ENCODE measurements at places on chromosomes 2 and 18.
A peak's percentile ranks its signal among the peaks of the same experiment; 100 is the strongest.

DNA sequence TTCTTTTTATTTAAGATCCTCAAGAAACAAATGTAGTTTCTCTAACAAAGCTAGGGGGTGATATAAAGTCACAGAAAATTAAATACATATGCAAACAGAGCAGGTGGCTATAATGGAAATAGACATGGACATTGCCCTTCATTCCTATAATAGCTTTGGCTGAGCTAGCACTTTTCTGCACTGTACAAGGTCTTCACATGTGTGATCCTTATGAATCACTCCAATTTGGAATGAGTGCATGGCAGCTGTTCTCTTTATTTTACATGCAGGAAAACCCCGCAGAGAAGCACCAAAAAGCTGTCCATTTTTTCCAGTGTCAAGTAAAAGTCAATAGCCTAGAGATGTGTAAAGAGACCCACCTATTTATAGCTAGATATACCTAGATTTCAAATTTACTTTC, 747.4 kb upstream of the SLC8A1 start:
- DNase-seq = no peak

DNA sequence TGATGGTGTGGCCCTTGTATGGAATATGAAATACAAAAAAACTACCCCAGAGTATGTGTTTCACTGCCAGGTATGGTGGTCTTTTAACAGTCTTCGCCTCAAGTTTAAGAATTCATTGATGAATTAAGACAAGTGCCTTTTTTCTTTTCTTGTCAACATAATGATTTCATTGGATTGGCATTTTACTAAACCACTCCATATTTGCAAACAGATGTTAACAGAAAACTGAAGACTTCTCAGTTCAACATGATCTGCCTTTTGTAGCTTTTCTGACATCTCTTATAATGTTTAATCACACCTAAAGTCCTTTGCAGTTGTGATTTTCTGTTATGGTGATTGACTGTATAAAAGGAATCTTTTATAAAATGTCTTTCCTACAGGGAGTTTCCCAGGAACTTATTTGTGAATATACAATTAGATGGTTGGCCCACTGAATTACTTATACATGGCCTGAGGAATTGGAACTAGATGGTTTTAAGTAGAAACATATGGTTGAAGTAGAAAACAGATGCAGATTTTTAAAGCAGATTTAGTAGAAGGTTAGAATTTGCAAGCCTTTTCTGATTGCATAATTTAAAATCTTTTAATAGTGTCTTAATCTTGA, 39.7 kb downstream of the DYNC1I2 start:
- peak; percentile 56 for DNase-seq

DNA sequence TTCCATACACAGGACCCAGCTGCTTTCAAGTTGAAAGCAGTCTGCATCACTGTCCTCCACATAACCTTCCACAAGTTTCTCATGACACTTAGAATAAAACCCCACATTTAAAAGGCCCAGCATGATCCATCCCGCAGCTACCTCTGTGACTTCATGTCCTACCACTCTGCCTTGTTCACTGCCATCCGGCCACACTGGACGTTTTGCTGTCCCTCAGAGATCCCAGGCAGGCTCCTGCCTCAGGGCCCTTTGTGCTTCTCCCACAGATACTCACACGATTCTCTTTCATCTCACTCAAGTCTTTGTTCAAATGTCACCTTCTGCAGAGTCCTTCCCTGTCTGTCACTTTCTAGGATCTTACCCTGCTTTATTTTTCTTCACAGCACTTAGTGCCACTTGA, 232.9 kb upstream of the BOD1L2 start:
- no peak for DNase-seq

- DNase-seq = no peak
Measured at GRCh38 chr2:85708641-85709040, 14.5 kb downstream of the GNLY start.

- DNase-seq = no peak
Measured at GRCh38 chr2:237980087-237980486, 13.3 kb downstream of the UBE2F start.

DNA sequence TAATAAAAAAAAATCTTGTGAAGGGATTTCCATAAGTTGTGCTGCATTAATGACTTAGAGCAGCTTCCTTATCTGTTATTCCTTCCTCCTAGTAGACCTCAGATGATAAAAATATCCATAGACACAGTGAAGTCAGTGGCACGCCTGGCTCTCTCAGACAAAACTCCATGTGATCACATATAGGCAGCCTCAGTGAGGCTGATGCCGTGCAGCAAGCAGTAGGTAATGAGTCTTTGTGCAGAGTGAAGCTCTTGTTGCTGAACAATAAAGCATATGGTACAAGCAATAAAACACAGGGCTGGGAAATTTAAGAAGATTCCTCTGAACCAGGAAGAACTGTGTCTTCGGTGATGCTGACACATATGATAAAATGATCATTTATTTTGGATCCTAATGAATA, 102.7 kb downstream of the CSRNP3 start:
- no peak for DNase-seq

DNA sequence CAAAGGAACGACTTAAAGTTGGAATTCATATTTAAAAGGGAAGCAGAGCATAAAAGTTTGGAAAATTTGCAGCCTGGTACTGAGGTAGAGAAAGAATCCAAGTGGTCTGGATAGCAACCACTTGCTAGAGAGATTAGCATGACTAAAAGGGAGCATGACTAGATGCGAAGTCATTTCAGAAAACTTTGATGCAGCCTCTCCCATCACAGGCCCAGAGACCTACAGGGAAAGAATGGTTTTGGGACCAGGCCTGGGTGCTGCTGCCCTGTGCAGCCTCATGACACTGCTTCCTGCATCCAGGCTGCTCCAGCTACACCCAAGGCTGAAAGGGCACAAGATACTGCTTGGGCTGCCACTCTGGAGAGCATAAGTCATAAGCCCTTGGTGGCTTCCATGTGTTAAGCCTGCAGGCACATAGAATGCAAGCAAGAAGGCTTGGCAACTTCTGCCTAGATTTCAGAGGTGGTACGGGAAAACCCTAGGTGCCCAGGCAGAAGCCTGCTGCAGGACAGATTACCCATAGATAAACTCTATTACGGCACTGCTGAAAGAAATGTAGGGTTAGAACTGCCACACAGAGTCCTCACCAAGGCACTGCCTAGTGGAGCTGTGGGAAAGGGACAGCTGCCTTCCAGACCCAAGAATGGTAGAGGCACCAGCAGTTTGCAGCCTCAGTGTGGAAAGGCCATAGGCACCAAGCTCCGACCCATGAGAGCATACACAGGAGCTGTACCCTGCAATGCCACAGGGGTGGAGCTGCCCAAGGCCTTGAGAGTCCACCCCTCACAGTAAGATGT, 12.6 kb upstream of the CHN1 start:
- DNase-seq = no peak

DNA sequence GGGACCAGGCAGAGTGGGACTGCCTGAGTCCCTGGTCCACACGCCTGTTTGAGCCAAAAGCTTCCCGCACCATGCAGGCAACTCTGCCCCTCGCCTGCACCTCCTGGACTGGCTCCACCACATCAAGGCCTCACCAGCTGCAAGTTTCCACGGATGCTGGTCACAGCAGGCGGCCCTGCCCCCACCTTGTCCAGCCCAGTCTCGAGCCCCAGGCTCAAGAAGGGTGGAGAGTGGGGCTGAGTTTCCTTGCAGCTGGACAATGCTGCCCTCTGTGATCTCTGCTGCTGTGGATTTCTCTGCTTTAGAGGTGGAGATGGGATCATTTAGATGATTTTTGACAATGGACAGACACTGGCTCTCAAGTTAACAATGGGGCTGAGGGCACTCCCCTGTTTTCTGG, 74.9 kb downstream of the MTCL1 start:
- DNase-seq = no peak

GRCh38 chr2:111116011-111116746, 4.5 kb upstream of the BCL2L11 start:
- no peak for DNase-seq

- DNase-seq = no peak
Measured at GRCh38 chr2:74439803-74440377, 1.8 kb downstream of the RTKN start.

DNA sequence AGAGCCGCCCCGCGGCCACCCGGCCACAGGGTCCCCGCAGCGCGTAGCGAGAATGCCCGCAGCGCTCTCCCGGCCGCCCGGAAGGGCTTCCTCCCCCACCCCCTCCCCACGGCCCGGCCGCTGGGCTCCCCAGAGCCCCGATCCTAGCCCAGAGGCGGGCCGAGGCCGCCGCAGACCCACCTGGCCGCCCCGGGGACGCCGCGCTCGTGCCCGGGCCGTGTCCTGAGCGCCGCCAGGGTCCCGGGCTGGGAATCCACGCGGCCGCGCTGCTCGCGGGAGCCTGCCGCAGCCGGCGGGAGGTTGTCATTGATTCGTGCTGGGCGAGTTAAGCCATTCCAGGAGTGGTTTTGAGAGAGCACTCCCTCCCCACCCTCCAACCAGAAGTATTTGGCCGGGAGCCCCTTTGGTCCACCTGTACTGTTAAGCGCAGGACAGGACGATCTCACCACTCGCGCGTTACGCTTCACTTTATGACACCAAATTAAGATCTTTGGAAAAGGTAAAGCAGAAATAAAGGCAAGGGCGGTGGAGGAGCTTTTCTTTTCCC, 206.4 kb upstream of the SMAD2 start:
- no peak for DNase-seq

- DNase-seq = no peak
Measured at GRCh38 chr2:28355521-28356094, 37.0 kb upstream of the FOSL2 start.

- no peak for DNase-seq
Measured at GRCh38 chr18:77054288-77054605, 78.3 kb downstream of the MBP start.

- no peak for DNase-seq
Measured at GRCh38 chr2:239549711-239550255, 149.0 kb upstream of the HDAC4 start.

- DNase-seq = peak; percentile 31
Measured at GRCh38 chr2:68463287-68463877, 3.7 kb downstream of the FBXO48 start.

DNA sequence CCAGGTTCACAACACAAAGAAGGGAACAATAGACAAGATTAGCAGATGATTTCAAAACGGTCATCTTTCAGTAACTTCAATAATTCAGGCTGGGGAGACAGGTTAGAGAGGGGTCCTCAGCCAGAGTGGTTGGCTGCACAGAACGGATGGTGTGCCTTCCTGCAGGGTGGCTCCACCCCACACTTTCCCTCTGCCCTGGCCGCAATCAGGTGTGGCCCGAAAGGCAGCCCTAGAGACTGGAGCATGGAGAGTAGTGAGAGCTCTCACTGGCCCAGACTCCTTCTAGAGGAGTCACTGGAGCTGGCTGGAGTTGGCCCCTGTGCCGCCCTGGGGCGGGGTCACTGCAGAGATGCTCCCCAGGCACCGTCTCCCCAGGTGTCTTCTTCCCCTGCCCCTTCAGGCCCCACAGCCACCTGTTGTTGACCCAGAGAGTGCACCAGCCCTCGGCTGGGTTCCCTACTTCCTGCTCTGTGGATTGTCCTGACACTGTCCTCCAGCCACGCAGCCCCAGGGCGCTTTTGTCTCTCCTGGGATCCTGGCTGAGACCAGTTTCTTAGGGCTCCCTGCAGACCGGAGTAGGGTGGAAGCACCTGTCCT, 126.8 kb downstream of the PXDN start:
- no peak for DNase-seq

DNA sequence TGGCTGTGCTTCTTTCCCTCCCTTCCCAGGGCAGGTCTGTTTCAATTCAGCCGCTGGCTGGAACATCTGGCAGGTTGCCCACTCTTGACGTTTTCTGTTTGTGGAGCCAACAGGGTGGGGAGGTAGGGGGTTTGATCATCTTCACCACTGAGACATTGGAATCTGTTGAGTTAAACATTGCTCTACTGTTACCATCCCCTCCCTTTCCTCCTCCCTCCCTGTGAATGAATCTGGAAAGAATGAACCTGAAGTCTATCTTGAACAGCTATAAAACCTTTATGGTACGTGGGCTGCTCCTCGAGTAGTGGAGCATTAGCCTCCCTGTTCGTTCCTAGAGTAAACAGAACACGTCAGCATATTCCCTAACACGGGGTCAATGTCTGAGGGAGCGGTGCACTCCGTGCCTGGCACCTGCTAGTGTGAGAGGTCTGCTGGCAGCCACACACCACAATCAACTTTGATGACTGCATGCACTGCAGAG, 249.9 kb upstream of the RBBP8 start:
- DNase-seq = peak; percentile 77

GRCh38 chr18:424668-425067, 75.8 kb downstream of the COLEC12 start:
- no peak for DNase-seq

- no peak for DNase-seq
Measured at GRCh38 chr2:190996338-190996946, 17.5 kb downstream of the STAT1 start.

DNA sequence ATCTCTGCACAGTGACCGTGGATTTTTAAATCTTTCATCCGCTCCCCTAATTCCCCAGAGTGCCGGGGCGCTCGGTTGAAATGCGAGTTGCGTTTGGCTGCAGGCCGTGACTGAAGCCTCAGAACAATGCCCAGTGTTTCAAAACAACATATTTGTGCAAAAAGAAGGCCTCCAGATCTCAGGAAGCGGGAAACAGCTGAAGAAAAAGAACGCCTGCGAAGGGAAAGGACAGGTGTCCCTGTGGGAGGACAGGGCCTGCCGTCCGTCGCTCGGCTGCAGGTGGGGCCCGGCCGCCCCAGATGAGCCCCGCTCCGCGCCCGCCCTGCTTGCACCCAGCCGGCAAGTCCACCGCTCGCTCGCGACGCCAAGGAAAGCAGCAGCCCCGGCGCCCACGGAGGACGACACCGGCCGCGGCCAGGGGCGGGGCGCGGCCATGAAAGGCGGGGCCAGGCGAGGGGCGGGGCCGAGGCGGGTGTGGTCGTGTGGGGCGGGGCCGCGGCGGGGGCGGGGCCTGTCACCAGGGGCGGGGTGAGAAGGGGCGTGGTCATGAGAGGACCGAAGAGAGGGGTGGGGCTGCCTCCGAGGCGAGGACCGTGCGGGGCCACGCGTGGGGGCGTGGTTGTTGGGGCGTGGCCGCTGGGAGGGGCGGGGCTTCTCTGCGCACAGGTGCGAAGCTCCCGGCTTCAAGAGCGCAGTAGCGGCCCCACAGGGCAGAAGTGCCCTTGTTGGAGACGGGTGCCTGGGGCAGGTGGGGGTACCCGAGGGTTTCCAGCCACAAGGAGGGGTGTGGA, 17.6 kb upstream of the BOK start:
- no peak for DNase-seq

GRCh38 chr2:51953931-51954330, 922.0 kb upstream of the NRXN1 start:
- peak; percentile 53 for DNase-seq

GRCh38 chr2:126909366-126909765, 10.7 kb downstream of the TEX51 start:
- DNase-seq = no peak

GRCh38 chr2:134425724-134426496, 172.0 kb downstream of the MGAT5 start:
- DNase-seq = no peak

- DNase-seq = no peak
Measured at GRCh38 chr2:39470580-39470979, 33.5 kb upstream of the MAP4K3 start.

- no peak for DNase-seq
Measured at GRCh38 chr2:128533101-128533500, 214.4 kb upstream of the HS6ST1 start.

All from fibroblast of skin of left quadriceps (primary cell).